ENCODE measurements at places on chromosomes 7 and 10.

- no peak for DNase-seq
These were observed 631.1 kb upstream of the MBL2 start for GRCh38 chr10:53403688-53404087.

- no peak for DNase-seq
These were observed 16.2 kb upstream of the GIMAP8 start for GRCh38 chr7:150434240-150434639.

GRCh38 chr10:86048973-86049372 is 317.6 kb downstream of the GRID1 start:
- no peak for DNase-seq

- no peak for DNase-seq
These were observed 2.9 kb downstream of the GPNMB start for GRCh38 chr7:23249486-23249885.

DNA sequence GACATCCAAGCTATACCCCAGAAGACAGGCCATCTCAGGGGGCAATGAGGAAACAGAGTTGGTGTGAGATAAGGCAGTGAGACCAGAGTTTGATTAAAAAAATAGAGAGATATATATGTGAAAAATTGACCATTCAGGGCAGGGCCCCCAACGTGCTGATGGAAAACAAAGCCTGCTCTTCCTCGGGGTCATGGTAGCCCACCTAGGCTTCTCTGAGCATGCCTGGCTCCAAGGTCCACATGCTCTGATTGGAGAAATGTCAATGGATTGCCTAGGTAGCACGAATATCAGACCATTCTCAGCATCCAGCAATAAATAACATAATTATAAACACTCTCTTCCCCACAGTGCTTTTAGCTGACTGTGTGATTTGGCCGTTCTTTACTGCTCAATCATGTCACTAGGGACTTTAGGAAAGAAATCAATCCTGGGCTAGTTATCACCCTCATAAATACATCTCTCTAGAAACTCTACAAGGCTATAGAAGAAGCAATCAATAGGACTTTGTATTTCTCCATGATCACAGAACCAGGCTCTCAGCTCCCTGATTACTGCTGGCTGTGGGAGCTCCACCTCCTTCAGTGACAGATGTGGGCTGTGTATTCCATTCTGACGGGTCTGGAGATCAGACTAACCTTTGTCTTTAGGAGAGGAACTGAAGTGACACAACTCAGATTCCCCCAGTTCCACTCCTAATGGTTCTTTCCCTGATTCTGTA is 766.4 kb downstream of the GRID1 start:
- DNase-seq = no peak

- peak; percentile 15 for DNase-seq
These were observed 816 bp upstream of the LRRC4 start for GRCh38 chr7:128031901-128032604.

DNA sequence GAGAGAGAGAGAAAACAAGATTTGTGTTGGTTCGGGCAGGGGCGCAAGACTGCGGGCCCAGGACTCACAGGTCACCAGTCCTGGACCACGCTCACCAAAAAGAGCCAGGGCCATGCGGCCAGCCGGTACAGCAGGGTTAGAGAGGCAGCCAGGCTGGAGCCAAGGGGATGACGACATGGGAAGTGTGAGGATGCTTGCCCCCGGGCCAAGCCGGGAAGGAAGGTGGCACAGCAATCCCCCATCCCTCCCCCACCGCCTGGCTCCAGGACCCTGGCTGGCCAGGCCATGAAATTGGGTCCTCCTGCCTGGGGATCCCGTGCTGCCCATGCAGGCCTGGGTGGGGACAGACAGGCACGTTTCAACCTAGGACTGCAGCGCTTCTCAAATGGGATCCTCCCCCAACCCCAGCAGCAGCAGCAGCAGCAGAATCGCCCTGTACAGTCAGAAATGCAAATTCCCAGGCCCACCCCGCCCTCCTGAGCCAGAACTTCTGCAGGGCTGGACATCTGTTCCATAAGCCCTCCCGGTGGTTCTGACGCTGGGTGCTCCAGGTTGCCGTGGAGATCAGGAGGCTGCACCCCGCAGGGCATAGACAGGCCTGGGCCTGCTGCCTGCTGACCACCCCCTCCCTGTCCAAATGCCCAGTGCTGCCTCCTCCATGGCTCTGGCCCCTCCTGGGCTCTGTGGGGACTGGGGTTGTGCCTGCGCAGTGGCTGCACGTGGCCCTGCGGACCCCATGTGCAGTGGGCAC is 35.0 kb downstream of the YKT6 start:
- DNase-seq = no peak

DNA sequence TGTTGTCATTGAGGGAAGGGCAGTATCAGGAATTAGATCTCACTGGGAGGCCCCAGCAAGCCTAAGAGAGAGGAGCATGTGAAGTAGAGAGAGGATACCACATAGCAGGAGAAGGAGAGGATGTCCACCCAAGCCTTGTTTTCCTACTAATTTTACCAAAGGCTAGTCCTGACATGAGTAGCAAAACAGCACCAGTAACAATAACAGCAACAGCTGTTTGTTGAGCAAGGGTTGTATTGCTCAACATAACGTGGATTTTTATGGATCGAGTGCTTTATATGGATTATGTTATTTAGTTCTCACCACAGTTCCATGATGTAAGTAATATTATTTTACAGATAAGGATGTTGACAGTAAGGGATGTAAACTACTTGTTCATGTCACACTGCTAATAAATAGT is 135.2 kb upstream of the DLX6 start:
- no peak for DNase-seq

- no peak for DNase-seq
These were observed 26.5 kb downstream of the CAPZA2 start for GRCh38 chr7:116888895-116889294.

DNA sequence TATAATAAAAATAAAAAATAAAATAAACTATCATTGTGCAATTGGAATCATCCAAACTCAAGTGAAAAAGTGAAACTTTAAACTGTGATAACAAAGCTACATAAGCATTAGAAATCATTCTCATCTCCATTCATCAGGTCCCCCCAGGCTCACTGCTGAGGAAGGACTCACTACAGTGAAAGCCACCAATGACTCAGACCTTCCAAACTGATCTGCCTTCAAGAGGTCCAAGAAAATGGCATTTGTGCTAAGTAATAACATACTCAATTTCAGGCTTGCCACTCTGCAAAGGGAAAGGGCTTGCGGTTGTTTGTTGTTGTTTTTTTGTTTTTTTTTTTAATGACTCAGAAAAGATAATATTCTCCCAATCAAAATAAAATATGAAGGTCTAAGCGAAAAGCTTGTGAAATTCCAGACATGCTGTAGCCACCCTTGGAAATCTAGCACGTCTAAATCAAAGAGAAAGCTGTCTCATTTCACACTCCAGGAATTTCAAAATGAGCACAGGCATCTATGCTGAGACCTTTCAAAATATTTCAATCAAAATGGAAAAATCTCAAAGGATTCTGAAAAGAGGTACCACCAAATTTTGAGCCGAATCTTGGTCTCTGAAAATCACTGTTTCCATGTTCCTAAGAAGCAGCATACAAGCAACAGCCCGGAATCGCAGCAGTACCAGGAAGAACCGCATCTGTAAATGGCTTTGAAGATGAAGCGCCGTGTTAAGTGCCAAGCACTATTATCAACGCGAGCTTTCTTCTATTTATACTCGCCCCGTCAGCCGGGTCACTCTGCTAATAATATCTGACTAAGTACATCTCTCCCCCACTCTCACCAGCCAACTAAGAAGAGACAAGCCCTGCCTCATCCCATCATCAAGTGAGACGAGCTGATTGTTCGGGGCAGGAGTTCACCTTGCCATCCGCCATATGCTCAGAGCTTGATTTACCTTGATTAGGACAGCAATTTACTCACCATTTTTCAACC is 13.5 kb downstream of the SFMBT2 start:
- no peak for DNase-seq

GRCh38 chr7:88230646-88231045 is 10.8 kb upstream of the SRI start:
- no peak for DNase-seq

DNA sequence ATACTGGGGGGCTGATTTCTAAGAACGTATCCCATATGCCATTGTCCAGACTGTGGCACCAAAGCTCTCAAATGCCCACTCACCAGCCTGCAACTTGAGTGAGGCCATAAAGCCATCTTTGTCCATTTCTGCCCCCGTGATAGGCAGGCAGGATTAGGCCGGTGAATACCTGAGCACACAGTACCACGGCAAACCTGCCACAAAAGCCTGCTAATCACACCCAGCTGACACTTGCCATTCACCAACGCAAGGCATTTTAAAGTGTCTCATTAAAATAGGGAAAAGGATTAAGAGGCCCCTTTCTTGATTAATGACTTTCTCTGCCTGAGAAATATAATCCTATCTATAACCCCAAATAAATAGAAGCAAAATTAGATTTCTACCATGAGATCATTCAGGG is 111.4 kb upstream of the NANOS1 start:
- DNase-seq = no peak

DNA sequence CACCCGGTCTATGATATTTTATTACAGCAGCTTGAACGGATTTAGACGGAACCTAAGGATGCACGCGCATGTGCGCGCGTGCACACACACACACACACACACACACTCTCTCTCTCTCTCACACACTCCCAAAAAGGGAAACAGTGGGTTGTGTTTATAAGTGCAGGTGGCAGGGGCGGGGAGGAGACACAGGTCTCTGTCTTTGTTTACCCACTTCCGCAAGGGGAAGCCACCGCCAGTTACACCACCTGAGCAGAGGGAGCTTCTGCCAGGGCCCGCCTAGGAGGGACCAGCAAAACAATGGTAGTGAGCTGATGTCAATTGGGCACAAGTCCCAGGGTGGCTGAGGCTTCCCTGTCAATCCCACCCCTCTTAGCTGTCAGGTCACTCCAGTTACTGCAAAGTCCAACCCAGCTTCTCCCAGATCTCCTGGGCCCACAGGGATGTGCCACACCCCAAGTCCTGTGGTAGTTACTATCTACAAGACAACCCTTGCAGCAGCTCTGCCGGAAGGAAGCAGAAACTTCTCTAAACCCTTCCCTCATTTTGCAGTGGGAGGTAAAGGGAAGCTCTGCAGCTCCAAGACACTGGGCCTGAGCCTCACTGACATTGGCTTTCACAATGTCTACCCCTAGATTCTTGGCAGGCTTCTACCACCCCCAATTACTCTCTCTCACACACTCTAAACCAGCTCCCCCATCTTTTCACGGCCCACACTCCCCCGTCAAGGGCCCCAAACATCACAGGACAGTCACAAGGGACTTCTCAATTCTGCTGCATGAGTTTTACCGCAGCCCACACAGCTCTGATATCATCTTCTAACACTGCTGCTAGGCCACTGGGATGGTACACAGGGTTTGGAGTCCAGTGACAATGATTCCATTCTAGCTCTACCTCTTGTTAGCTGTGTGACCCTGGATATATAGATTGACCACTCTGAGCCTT is 17.6 kb downstream of the ANXA11 start:
- no peak for DNase-seq

DNA sequence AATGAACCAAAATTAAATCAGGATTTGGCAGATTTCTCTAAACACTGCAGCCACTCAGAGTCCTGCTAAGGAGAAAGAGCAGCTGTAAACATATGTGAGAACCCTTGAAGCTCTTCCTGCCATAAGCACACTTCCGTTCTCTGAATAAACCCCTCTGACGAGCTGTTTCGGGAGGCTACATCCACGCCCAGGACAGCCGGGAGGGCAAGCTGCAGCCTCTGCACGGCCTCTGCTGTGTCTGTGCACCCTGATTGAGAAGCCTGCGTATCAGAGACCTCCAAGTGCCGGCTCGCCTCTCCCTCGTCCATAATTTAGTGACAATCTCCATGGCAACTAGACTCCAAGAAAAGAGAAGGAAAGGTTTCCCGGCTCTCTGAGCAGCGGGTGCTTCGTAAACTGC is 114.4 kb downstream of the PTPRN2 start:
- no peak for DNase-seq

Measured in hematopoietic multipotent progenitor cell treated with erythropoietin and hydrocortisone succinate and interleukin-3 and kit ligand, for 17 days (in vitro differentiated cells).